ENCODE measurements at places on chromosomes 3 and 15.

- DNase-seq: no peak
Measured at GRCh38 chr15:61141497-61142125, 87.5 kb downstream of the RORA start.

DNA sequence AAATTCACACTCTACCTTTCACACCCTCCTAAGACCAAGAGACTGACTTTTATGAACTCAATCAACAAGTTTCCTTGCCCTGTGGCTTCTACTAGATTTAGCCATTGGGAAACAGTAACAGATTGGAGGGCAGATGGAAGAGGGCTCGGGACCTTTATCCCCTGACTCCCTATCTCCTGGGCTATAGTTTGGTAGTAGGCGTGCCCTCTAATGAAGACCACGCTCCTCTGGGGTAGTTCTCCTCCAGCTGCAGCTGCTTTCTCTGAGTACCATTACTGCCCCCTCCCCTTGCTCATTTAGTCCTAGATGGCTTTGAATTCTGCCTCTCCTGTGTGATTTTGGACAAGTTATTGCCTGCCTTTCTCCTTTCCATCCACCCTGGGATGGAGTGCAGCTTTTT lies 33.3 kb downstream of the FMN1 start:
- no peak for DNase-seq

DNA sequence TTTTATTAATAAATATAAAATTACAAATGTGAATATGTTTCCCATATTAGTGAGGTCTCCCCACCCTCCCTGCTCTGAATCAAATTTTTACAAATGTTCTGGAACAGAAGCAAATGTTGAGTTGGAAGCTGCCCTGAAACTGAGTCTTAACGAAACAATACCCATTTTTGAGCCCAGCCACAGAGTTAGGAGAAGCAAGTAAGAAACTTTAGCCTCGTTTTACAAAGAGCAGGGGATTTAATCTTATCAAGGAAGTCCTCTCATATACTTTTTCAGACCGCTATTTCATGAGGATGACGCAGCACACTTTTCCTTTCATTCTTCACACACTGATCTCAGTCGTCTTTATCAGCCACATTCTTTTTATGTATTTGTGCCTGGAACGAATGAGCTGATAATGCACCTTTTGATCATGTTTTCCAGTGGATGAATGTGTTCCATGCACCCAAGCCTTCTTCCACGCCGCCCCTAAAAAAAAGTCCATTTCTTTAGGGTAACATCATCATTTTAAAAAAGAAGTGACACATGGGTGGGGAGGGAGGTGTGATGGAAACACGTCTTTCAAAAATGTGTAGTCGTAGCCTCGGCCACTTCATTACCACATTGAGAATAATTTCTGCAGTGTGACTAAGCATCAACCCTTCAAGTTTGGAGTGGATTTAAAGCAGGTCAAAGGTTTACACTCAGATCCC lies 48.1 kb downstream of the SETMAR start:
- peak; percentile 34 for DNase-seq

DNA sequence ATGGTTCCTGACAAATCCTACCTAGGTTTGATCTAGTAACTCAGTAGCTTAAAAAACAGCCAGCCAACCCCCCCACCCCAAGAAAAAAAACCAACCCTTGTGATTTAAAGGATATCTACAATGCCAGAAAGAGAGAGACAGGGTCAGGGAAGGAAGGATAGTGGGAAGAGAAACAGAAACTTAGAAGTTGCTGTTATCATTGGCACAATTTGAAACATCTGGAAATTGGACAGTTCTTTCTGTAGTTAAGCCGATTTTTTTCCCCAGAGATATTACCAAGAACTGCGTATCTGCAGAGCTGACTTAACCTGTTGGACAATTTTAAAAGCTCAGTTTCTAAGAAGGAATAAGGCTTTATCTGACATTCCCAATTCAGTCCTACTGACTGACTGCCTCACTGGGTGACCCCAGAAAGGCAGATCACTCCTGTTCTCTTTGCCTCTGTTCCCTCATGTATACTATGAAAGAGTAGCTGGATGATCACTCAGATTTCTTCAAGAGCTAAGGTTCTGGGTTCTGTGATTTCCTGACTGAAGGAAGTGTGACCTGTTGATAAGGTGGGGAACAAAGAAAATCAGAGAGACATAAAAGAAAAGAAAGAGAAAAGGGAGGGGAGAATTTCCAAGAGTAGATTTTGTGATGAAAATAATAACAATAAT lies 128.3 kb downstream of the MAP2K5 start:
- DNase-seq: no peak

DNA sequence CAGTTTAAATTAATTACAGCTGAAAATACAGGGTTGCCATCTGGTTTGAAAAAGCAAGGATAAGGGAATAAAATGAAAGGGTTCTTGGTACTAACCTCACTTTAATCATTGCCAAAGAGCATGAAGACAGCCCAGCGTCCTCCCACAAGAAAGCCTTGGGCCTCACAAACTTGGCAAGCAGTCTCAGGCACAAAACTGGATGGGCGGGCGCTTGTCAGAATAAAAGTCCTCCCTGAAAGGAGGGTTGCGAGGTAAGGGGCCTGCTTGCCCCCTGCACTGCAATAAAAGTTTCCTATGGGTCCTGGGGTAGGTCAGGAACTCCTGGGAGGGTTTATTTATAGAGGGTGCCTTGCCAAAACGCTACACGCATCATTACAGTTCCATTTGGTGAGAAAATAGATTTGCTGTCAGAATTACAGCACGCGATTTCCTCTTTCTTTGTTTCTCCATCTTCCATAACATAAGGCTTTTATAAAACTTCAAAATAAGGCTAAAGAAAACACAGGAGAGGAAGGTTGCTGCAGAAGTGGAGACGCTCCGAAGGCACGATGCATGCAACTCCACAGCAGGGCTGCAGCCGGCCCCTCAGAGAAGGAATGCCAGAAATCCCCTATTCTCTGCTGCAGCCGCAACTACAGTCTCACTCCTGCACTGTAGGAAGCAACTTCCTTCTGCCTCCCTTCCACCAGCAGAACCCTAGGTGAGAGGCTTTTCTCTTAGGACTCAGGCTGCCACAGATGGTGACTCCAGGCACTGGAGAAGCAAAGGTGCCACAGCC lies 61.3 kb downstream of the VGLL4 start:
- peak; percentile 73 for DNase-seq

GRCh38 chr15:76575679-76576078 lies 239.1 kb downstream of the ISL2 start:
- DNase-seq: no peak

DNA sequence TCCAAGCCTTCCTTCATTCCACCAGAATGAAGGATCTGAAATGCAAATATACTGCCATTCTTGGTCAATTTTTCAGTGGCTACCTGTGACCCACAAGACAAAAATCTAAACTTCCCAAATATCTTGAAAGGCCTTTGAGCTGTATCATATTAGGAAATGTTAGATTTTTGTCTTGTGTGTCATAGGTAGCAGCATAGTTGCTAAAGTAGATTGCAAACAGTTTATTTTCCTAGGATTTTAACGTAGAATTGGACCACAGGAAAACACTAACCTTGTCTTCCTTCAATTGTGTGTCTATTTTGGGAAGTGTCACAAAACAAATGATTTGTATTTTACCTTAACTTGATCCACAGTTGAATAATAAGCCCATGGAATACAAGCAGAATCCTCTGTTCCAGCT lies 42.4 kb downstream of the CP start:
- DNase-seq: no peak

DNA sequence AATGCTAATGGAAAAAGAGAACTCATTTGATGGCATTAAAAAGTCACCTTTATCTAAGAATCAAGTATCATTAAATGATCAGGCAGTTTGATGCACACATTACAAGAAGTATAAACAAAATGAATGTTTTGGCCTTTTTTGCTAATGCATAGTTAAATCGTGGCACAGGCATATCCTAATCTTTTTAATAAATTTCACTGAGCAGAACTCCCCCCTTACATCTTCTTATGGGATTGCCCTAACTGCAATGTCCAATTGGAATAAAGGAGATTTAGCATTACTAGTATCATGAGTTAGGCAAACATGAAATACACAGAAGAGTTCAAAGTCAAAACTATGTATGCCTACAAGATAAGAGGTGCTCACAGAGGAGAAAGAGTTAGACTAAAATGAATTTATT lies 32.7 kb downstream of the USF3 start:
- no peak for DNase-seq

- no peak for DNase-seq
Measured at GRCh38 chr3:141056751-141057171, 5.6 kb downstream of the SPSB4 start.

- no peak for DNase-seq
Measured at GRCh38 chr3:173745952-173746682, 348.6 kb downstream of the NLGN1 start.

DNA sequence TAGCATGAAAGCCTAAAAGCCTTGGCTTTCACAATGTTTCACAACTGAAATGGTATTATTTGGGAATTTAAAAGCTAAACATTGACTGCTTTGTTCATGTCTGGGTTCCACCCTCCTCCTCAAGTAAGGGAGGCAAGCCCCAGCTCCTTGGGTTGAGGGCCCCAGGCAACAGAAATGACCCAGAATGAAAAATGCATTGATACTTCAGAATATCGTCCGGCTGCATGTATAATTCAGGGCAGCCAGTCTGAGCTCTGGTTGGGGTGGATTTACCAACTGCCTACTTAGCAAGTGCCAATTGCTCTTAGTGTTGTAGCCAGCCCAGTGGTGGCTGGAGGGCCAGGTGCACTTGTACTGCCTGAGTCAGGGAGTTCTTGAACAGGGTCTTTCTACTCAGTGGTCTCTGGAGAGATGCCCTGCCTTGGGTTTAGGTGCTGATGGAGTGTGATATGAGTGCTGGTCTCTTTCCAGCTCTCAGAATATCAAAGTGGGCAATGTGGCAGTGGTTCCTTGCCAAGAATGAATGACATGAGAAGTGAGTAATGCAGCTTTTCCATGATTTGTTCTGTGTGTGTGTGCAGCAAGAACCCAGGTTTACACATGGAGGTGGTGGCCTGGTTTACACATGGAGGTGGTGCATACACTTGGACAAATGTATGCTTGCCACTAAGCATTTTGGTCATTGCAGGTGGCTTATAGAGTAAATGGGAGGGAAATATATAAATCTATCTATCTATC lies 40.9 kb upstream of the ADAMTSL3 start:
- no peak for DNase-seq

DNA sequence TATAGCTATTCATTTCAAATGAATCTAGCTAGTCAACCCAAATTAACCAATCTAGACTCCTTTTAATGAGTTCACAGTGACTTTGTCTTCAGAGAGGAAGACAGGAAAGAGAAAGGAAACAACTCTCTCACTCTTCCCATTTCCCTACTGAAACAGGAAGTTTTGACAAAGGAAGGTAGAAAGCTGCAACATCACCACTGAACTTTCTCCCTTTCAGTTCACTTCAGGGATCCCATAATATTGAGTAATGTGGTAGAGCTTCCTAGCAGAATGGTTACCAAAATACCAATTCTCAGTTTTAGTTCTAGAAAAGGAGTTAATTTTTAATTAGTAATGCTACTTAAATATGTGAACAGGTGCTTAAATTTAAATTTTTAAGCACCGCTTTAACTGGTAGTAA lies 7.5 kb downstream of the VPS13C start:
- no peak for DNase-seq

DNA sequence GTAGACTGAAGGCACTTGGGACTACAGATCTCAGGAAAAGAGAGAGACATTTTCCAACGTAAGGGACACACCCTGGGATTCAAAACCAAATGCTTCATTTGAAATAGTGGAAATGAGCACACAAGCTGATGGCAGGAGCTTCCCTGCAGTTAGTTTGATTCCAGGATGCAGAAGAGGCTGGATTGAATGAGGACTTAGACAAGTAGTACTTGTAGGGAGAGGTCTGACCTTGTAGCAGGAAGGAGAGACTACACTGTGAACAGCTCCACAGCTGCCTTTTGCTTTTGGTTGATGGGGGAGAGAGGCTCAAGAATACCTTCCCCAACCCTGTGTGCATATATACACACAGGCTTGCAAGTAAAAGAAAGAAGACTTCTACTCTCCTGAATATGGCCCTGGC lies 51.5 kb downstream of the PDE8A start:
- no peak for DNase-seq

Data from SK-MEL-5 (cell line).